Amygdala (tissue), 56 donors: ENCODE measurements at places on chromosomes 13 and 19.

GRCh38 chr19:11806354-11807098, 7.5 kb upstream of the ZNF440 start:
- DNase-seq = no peak

- DNase-seq = no peak
These were observed 12.7 kb downstream of the KLHL26 start for GRCh38 chr19:18649371-18650020.

DNA sequence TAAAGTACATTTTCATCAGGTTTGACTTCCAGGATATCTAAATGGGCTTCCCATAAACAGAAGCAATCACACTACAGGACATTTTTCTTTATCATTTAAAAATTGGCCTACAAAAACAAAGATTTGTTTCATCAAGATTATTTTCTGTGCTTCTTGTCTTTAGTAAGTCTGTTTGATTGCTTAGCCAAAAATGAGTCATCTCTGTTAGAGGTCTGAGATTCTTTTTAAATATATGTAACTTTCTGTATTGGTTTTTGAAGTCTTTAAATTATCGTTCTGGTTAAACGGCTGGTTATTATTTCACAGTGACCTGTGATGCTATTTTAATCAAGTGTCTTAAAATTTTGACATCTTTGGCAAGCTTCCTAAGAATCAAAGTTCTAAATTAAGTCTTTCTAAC, 62.7 kb downstream of the SLITRK1 start:
- no peak for DNase-seq

GRCh38 chr19:33465371-33465770, 56.2 kb downstream of the PEPD start:
- no peak for DNase-seq
